ENCODE measurements at places on chromosomes 16 and 17. TPM values are rescaled to one million over a fixed set of nuclear protein-coding genes. Genes with fewer than 3 reads are reported as not detected.

- no peak for DNase-seq
Observed at GRCh38 chr16:72850021-72850420, 197.9 kb downstream of the ZFHX3 start.

DNA sequence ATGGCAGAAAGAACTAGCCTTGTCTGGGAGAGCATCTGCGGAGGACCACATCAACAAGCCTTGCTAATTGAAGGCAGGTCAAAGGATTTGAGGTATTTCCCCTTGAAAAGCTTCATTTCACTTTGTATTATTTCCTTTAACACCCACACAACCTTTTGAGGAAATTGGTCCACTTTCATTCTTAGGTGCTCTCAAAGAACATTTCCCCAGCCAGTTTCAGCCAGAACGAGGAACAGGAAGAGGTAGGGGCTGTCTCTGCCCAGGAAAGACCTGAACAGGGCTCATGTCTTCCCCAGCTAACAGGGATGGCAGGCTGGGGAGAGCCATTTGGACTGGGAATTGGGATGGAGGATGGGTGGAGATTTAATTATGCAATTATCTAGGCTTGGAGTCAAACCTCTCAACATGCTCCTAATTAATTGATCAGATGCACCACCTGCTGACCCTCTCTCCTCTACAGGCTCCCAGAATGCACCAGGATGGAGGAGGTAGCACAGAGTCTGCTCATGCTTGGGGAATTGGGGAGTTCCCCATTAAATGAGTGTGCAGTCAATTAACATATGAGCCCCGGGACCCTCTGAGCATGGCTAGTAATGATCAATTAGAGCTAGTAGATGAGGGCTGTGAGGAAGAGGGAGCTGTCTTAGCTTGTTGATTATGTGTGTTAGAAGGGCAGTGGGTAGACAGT, 84.6 kb downstream of the GP2 start:
- DNase-seq: no peak

GRCh38 chr16:27202923-27203506, 311 bp upstream of the KDM8 start:
- peak; percentile 95 for DNase-seq

ITGB4 gene
- 29.7 TPM for total RNA-seq

DNA sequence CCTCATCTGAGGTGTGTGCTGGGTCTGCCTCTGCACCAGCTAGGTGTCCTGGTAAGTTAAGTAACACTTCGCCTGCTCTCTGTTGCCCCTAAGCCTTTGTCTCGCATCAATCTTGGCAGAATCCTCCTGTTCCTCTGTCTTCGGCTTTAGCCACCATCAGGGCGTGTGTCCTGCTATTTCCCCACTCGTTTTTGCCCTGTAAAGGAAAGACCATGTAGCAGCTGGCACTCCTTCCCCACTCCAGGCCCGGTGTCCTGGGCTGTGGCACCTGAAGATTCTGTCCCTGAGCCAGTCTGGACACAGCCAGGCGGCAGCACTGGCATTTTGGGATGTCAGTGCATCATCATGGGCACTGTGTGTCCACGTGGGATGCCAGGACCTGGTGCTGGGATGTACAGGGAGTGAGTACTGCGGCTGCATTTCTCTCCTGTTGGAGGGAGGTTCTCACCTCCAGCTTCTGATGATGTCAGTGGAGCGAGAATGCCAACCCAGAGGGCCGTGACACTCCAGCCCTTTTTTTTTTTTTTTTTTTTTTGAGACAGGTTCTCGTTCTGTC, 26.2 kb upstream of the FOXK2 start:
- DNase-seq: no peak

RNF222 gene
- total RNA-seq: not detected

SLC5A11 gene
- total RNA-seq: not detected

C1QTNF8 gene
- 0.23 TPM for total RNA-seq

DNA sequence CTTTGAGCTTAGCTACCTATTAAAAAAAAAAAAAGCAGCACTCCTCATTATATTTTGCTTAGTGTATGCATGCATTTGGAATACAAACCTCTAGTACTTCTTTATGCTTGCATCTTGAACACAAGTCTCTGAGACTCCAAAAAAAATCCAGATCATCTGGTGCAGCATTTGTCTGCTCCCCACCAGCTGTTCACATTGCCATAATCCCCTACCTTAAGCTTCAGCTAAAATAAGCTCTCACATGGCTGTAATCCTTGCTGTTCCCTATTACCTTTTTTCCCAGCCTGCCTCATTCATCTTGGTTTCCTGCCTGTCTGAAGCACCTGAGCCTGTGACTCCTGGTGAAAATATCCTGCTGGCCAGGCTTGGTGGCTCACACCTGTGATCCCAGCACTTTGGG, 7.5 kb upstream of the NFATC2IP start:
- no peak for DNase-seq

DNA sequence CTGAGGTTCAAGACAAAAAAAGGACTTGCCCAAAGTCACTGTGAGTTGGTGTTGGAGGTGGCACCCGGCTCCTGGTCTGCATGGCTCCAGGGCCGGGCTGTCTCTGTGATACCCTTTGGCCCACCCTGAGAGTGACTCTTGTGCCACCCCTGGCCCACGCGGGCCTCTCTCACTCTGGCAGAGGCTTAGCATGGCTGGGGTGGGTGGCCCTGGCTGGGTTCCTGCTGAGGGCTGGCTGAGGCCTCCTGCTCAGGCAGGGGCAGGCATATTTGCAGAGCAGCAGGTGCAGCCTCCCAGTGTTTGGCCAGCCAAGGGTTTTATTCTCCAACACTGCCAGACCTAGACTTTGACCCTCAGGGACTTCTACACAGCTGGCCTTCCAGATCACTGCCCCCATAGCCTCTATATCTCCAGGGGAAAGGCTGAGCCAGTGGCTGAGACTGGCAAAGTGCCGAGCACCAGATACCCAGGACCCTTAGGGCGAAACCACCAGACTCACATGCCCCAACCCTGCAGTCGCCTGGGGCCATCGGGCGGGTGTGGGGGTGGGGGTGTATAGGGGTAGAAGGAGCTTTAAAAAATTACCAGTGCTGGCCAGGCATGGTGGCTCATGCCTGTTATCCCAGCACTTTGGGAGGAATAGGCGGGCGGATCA, 21.5 kb upstream of the ADGRG1 start:
- DNase-seq: peak; percentile 49

- no peak for DNase-seq
Observed at GRCh38 chr17:81397314-81398175, 2.3 kb downstream of the BAHCC1 start.

DNA sequence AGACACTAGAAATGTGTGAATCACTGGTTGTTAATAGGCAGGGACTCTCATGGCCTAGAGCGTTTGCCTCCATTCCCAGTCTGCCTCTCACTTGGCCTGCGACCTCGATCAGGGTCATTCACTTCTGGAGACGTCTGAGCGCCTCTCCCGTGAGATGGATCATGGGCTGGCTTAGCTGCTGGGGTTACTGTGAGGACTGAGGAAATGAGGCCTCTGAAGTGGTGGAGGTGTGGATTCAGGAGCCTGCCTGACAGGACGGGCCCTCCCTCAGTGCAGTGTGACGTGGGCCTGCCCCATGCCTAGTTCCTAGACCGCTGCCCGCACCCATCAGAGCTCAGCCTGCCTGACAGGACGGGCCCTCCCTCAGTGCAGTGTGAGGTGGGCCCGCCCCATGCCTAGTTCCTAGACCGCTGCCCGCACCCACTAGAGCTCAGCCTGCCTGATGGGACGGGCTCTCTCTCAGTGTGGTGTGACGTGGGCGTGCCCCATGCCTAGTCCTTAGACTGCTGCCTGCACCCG, 61.9 kb downstream of the BANP start:
- no peak for DNase-seq

CCDC154 gene
- 1.2 TPM for total RNA-seq
